Lower lobe of right lung (tissue), 2 donors: ENCODE measurements at places on chromosomes 2 and 18. TPM values are rescaled to one million over a fixed set of nuclear protein-coding genes. Genes with fewer than 3 reads are reported as not detected.

DNA sequence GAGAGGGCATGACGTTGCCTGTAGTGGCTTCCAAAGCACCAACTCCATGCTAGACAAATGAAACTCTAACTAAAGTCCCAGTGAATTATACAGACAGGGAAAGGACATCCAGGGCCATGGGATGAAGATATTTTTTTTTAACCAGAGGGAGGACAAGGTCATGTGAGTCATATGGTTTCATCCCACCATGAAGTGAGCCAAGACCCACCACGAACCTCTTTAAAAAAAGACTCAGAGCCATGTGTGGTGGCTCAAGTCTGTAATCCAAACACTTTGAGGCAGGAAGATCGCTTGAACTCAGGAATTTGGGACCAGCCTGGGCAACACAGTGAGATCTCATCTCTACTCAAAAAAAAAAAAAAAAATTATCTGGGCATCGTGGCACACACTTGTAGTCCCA, 115.2 kb downstream of the LIPG start:
- H3K4me1 ChIP-seq = no peaks in the 10 kb centered on the region
- H3K4me3 ChIP-seq = no peak overlapping the region

GRCh38 chr2:127575185-127575765, 39.8 kb downstream of the MYO7B start:
- DNase-seq = no peak
- H3K4me1 ChIP-seq = peaks cover 11% of the 10 kb centered on the region
- no peak overlapping the region for H3K4me3 ChIP-seq
- H3K27ac ChIP-seq = no peak overlapping the region
- H3K27me3 ChIP-seq = no peaks in the 10 kb centered on the region
- no peaks in the 10 kb centered on the region for H3K36me3 ChIP-seq

GRCh38 chr2:199989822-199990221, 34.4 kb downstream of the MAIP1 start:
- H3K27me3 ChIP-seq = no peaks in the 10 kb centered on the region
- no peaks in the 10 kb centered on the region for H3K36me3 ChIP-seq
- no peak for DNase-seq
- no peak overlapping the region for H3K4me3 ChIP-seq

DNA sequence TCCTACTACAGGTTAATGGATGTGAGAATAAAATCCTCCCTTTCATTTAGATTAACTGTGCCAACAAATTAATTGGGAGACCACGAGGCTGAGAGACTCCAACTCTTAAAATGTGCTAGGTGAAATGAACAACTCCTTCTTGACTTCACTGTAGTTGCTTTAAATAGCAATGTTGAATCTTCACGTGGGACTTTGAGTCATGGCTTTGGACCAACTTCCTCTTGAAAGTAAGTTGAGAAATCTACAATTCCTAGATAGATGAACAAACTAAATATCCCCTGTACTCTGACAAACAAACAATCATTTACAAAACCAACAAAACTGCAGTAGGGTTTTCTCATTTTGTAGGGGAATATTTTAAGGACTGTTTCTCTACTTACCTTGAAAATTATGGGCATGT, 291.9 kb upstream of the SPRED2 start:
- no peak overlapping the region for H3K27ac ChIP-seq
- no peaks in the 10 kb centered on the region for H3K4me1 ChIP-seq
- no peaks in the 10 kb centered on the region for H3K36me3 ChIP-seq
- H3K27me3 ChIP-seq = no peaks in the 10 kb centered on the region
- H3K4me3 ChIP-seq = no peak overlapping the region
- no peak for DNase-seq

DNAH6 gene
- 6.3 TPM for total RNA-seq

GRCh38 chr18:73835656-73836364, 311.8 kb downstream of the FBXO15 start:
- no peak for DNase-seq
- no peaks in the 10 kb centered on the region for H3K36me3 ChIP-seq
- H3K4me3 ChIP-seq = no peak overlapping the region
- no peaks in the 10 kb centered on the region for H3K27me3 ChIP-seq
- no peak overlapping the region for H3K27ac ChIP-seq

TRIM54 gene
- total RNA-seq = not detected

GRCh38 chr2:113198048-113198789, 24.4 kb downstream of the PSD4 start:
- DNase-seq = no peak
- peak overlapping the region; percentile 88 for H3K4me3 ChIP-seq
- peaks cover 6% of the 10 kb centered on the region for H3K4me1 ChIP-seq
- peaks cover 62% of the 10 kb centered on the region for H3K36me3 ChIP-seq

DNA sequence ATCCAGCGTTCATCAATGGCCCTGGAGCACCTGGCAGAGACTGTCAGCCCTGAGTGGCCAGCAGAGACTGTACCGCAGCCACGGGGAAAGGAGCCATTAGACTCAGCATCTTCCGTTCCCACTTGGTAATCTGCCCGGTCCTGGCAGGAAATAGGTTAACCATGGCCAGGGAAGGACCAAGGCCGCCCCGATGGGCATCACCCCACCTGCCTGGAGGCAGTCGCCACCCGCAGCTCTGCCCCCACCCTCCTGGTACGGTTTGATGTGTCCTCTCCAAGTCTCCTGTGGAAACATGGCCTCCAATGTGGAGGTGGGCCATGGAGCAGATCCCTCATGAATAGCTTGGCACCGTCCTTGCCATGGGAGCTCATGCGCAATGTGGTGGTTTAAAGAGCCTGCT, 75.3 kb downstream of the RTP5 start:
- no peaks in the 10 kb centered on the region for H3K36me3 ChIP-seq
- no peak overlapping the region for H3K4me3 ChIP-seq
- no peaks in the 10 kb centered on the region for H3K27me3 ChIP-seq
- H3K4me1 ChIP-seq = no peaks in the 10 kb centered on the region
- no peak for DNase-seq
- H3K27ac ChIP-seq = no peak overlapping the region

GRCh38 chr2:134379293-134379692, 125.4 kb downstream of the MGAT5 start:
- no peaks in the 10 kb centered on the region for H3K36me3 ChIP-seq
- DNase-seq = no peak
- H3K27ac ChIP-seq = no peak overlapping the region
- H3K4me1 ChIP-seq = no peaks in the 10 kb centered on the region
- no peak overlapping the region for H3K4me3 ChIP-seq

NEURL3 gene
- 0.27 TPM for total RNA-seq

- no peaks in the 10 kb centered on the region for H3K4me1 ChIP-seq
- no peaks in the 10 kb centered on the region for H3K27me3 ChIP-seq
- no peak overlapping the region for H3K27ac ChIP-seq
- H3K4me3 ChIP-seq = no peak overlapping the region
- DNase-seq = no peak
- H3K36me3 ChIP-seq = no peaks in the 10 kb centered on the region
These were observed 34.3 kb downstream of the NETO1 start for GRCh38 chr18:72833471-72833870.

DNA sequence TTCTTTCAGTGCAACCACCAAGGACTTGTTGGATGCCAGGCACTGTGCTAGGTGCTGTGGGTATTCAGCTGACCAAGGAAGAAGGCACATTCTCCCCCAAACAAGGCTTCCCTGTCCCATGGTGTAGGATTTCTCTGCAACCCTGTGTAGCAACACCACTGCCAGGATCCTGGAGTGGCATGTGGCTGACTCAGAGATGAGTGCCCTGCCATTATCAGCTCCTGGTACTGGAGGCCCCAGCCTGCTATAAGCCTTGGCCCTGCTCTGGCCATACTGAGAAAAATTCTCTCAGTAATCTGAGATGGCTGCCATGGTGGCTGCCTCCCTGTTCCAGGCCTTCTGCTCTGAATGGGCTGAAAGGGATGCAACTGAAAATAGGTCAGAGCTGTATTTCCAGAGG, 4.3 kb downstream of the SMYD5 start:
- H3K4me3 ChIP-seq = no peak overlapping the region
- H3K4me1 ChIP-seq = peaks cover 13% of the 10 kb centered on the region
- no peak for DNase-seq
- no peak overlapping the region for H3K27ac ChIP-seq
- H3K27me3 ChIP-seq = no peaks in the 10 kb centered on the region
